ENCODE measurements at places on chromosomes 6 and 20.

DNA sequence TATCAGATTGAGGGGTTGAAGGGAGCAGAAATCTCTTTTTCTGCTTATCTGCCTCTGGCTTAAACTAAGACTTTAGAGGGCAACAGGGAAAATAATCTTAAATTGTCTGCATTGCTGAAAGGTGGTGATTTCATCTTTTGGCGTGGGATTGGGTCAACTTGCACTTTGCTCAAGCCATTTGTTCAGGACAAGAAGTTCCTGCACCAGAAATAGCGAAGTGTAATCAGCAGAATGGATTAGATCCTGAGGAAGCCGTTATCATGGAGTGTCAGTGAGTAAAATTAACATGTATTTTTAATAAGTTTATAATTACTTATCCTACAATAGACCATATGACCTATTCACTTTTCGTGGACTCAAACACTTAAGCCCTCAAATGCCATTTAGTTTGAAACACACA, 249.3 kb downstream of the CD83 start:
- DNase-seq: no peak

GRCh38 chr6:126123226-126123625, 136.9 kb downstream of the TRMT11 start:
- no peak for DNase-seq

DNA sequence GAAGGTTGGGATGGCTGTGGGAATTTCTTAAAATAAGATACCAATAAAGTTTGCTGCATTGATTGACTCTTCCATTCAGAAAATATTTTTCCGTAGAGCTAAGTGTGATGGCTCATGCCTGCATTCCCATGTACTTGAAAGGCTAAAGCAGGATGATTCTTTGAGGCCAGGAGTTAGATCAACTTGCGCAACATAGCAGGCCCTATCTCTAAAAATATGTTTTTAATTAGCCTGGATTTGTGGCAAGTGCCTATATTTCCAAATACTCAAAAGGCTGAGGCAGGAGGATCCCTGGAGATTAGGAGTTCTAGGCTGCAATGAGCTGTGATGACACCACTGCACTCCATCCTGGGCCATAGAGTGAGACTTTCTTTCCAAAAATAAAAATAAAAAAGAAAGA, 431.2 kb upstream of the PTCHD4 start:
- no peak for DNase-seq

DNA sequence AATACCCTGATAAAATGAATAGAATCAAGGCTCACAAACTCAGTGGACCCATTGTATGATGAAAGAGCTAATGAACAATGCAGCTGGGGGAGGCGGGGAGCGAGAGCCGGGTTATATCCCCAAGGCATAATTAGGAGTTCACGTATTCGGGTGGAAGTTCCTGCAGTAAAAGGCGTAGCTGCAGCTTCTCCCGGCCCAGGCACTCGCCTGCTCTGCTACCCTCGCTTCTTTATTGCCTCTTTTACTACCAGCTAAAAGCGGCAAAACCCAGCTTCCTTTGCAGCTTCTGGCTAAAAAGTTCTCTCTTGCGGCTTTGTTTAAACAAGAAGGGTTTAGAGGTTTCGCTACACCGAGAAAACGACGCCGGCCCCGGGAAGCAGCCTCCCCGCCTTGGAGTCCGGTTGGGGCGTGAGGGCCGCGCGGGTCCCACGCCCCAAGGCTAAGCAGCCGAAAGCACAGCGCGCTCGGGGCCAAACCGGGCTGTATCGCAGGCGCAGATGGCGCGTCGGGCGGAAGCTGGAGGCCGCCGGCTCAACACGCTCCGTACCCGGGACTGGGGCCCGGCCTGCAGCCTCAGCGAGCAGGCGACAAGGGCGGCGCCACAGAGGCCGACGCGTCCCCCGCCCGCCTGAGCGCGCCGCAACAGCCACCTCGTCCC, 1.6 kb downstream of the ZBTB2 start:
- no peak for DNase-seq

GRCh38 chr6:90088009-90088408, 193.7 kb downstream of the GJA10 start:
- no peak for DNase-seq

DNA sequence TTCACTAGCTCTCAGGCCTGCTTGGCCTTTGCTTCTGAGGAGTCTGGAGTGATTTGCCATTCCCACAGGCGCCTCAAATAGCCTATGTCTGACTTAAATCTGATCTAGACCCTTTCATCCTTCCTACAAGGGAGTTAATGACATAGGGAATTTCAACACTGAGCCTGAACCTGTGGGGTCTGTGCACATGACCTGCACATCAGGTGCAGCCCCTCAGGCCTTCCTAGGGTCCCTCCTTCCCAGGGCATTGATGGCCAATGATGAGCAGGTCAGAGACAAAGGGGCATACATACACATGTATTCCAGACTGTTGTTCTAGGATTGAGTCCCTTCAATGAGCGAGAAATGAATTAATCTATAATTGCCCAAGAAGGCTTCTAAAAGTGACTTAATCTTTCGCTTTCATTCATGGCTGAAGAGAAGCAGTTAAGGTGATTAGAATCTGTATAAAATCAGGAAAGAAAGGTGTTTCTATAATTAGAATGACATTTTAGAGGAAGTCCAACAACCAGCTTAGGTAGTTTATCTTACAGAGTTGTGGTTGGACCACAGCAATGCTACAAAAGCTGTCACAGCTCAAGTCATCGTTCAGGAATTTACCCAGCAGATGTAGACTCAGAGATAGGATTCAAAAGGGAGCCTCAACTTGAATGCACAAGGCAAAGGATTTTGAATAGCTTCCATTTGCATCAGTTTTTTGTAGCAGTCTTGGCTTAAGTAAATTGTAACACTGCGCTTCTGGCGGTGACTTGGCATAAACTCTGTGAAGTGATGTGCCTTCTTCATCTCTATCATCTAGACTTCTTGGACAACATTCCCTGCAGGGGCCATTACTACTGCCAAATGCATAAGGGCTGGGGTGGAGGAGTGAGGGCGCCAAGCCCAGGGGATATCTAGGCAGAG, 27.0 kb upstream of the TBC1D7 start:
- DNase-seq: no peak

Data from activated gamma-delta T cell treated with Interleukin-2 at 50 U/mL for 16 hours (primary cell).